ENCODE measurements at places on chromosomes 6 and 20.

DNA sequence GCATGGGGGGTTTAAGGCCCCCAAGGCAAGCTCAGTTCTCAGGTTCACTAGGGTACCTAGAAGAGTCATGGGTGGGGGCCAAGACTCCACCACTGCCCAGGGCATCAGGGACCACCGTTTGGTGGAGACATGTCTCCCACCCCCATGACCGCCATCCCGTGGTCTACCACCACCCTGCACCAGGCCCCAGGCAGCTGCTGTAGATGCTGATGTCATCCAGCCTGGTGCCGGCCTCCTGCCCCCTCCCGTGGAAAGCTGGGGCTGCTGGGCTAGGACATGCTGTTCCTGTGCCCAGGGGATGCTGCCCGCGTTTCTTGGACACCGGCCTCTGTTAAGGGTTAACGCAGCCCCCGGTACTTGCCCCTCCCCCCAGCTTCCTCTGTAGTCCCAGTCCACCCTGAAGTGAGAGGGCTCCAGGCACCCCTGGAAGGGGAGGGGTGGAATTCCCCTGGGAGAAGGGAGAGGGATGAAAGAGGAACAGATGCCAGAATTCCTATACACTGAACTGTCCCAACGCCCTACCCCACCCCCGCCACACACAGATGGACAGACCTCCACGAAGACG lies 587 bp downstream of the IP6K3 start:
- peak; percentile 86 for DNase-seq

DNA sequence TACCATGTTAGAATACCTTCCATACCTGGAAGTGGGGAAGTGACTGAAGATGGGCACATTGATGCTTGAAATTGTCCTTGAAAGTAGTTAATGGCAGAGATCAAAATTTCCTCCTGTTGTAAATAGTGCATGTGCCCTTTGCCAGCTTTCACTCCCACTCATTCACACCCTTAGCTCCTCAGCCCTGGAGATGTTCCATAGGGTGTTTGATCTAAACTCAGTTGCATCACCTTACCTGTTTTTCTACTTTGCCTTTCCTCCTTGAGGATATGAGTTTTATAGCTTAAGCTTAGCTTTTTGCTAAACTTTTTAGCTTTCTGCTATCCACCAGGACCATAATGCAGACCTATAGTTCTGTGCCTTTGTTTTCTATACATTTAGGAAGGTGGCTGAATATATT lies 69.0 kb downstream of the CEP57L1 start:
- no peak for DNase-seq

- peak; percentile 10 for DNase-seq
These were observed 15.0 kb downstream of the GABBR1 start for GRCh38 chr6:29617782-29618554.

DNA sequence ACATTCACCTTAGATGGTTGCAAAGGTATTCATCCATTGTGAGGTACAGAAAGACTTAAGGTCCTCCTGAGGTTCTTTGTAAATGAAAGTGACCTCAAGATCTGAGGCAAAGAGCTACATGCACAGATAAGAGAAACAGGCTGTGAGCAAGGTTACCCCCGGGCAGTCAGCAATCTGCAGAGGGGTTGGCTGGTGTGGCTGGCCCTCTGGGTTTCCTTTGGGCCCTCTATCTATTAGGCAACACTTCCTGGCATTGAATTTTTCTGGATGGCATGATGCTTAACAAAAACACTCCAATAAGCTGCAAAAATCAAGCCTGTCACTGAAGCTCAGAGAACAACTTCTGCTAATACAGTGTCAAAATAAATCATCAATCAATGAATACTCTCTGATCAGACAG lies 48.9 kb upstream of the RALGAPA2 start:
- DNase-seq: no peak

GRCh38 chr6:167350275-167350696 lies 25.4 kb downstream of the TTLL2 start:
- DNase-seq: no peak

DNA sequence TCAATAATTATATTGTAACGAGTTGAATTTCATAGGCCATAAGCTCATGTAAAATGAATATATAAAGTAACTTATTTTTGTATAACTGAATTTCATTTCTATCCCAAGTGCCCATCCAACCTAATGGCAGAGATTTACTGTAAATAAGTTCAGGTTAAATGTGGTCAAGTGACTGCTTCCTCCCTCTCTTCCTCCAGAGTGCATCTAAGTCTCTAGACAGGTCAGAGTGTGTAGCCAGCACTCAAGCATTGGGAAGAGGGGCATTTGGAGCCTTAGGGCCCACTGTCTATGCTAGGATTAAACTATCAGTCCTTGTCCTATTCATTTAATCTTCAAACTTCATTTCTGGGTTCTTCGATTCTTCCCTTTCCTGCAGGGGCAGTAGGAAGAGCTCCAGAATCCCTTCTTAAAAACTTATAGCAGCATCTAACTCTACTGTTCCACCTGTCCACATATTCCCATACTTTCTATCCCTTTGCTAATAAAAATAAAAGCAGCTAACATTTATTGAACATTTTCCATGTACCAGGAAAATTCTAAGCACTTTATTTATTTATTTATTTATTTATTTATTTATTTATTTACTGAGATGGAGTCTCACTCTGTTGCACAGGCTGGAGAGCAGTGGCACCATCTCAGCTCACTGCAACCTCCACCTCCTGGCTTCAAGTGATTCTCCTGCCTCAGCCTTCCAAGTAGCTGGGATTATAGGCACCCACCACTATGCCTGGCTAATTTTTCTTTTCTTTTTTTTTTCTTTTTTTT lies 36.1 kb upstream of the TOP1 start:
- DNase-seq: no peak

DNA sequence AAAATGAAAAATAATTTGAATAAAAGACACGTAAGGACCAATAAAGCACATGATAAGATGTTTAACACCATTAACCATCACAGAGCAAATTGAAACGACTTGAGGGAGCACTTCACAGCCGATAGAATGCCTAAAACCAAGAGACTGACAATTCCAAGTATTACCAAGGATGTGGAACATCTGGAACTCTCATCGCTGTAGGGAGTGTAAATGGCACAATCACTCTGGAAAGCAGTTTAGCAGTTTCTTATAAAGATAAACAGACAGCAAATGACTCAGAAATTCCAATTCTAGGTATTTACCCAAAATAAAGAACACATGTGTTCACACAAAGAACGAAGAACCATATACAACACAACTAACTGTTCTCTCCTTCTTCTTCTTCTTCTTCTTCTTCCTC lies 8.5 kb upstream of the UBD start:
- no peak for DNase-seq

DNA sequence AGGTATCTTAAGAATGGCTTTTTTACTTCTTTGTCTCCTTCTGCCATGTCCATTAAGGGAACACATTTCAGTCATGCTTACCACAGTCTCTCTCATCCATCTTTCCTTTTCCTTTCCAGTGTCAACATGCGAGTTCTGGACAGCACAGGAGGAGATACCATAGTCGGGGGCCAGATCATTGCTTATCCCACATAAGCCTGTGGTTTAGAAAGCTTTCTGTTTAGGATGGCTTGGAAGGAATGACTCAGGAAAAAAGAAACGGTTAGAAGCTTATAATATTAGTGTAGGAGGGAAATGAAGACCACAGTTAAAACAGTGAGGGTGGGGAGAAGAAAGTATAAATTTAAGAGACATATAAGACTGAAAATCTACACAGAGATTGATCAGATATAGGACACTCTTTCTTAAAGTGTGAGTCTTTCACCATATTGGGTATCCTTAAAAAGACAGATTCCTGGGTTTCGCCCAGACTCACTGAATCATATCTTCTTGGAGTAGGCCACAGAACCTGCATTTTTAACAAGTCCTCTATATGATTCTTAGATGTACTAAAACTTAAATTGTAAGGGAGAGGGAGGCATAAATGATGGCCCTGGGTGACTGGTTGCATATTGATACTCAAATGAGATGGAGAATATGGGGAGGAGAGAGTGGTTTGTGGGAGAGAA lies 36.1 kb downstream of the DSE start:
- no peak for DNase-seq

DNA sequence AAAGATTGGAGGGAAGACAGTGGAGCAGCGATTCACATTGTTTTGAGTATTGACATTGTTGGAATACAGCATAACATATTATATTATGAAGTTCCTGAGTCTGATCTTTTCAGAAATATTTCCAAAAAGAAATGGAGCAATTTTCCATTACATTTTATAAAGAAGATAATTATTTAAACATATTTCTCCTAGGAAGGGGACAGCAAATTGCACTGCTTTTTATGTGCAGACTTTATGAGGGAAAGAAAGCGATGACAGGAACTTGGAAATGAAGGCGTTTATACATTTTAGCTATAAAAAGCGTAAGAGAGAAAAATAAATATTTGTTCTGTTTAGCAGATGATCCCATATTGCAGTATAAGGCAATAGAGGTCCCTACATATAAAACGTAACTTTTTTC lies 117.0 kb upstream of the EDN1 start:
- DNase-seq: no peak

- peak; percentile 46 for DNase-seq
These were observed 48.9 kb downstream of the ATXN1 start for GRCh38 chr6:16712255-16712930.

DNA sequence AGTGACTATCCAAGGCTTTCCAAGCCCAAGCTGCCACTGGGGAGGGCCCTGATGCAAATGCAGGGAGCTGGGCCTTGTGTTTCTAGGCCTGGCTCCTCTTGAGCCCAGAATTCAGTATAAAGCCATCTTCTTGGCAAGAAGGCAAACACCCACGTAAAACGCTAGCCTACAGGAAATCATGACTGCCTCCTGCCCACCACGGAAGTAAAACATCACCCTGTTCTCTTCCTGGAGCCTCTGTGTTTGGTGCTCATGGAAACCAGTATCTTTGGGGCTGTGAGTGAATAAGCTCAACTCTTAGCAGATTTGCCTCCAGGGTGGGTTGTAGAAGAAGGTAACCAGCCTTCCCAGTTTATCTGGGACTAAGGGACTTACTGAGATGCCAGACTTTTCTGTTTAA lies 271.0 kb downstream of the ZNF217 start:
- no peak for DNase-seq
